Activated T-cell treated with anti-CD3 and anti-CD28 coated beads for 4 hours (primary cell): ENCODE measurements at places on chromosomes 12 and 14.

DNA sequence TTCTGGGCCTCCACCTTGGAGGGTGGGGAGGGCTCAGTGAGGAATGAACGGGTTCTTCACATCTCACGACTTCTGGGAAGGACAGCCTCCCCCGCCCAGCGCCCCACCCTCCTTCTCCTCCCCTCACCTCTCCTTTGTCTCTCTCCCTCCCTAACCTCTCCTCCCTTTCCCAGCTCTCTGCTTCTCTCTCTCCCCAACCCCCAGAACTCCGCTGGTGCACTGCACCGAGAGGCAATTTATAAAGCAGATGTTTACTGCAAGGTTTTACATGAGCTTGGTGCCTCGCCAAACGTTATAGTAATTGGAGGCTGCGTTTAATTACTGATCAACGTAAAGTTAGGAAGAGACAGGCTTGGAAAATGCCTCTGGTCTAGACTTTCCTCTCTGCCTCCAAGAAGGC, 42.9 kb upstream of the FAM222A start:
- no peak for DNase-seq

DNA sequence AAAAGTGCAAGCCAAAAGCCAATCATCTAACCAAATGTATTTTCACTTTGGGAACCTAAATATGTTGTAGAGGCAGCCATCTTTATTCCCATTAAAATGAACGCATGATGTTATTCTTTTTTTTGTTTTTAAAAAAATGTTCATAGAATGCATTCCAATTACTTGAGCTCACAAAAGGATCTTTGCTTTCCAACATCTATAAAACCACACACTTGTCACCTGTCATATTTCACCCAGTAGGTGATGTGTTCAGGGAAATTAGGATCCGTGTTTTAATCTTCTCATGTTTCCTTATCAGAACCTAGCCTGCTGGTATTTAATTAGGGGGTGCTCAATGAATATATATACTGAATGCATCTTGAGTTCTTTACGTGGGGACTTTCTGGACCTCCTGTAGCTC, 13.6 kb downstream of the TTC8 start:
- no peak for DNase-seq

- DNase-seq, result no peak
These were observed 24.6 kb downstream of the LIN7A start for GRCh38 chr12:80912901-80913770.

GRCh38 chr12:76402259-76402658, 54.0 kb upstream of the BBS10 start:
- DNase-seq, result no peak

DNA sequence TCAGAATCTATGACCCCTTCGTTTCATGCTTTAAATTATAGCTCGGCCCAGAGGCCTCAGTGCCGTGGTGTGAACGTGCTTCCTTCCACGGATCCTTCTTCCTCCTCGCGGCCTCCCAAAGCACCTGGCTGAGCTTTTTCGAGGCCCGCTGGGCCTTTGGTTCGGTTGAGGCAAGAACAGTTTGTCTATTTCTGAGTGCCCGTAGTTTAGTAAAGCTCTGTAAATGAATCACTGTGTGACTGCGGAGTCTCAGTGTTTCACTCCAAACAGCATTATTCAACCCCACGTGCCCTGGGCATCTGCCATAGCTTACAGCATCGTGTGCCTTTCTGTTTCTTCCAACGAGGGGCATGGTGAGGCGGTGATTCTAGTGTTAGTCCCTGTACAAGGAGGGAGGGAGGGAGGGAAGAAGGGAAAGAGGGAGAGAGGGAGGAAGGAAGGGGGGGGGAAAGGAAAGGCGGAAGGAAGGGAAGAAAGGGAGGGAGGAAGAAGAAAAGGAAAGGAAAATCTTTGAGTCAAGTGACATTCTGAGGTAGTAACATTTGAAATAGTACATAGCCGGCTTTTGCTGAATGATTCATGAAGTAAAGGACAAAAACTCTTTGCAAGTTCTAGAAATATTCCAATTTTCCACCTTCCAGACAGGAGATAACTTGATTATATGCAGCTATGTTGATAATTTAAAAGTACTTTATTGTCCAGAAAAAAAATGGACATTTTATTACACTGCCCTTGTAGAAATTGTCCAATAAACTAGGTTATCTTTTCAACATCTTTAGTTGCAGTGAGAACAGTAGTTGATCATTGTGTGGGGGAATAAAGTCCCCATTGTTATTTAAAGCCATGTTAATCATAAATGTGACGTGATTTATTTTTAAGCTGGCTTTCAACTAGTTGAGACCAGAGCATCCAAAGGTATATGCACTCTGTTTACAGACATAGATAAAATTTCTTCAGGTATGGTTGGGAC, 1.2 kb upstream of the TRIM9 start:
- no peak for DNase-seq

DNA sequence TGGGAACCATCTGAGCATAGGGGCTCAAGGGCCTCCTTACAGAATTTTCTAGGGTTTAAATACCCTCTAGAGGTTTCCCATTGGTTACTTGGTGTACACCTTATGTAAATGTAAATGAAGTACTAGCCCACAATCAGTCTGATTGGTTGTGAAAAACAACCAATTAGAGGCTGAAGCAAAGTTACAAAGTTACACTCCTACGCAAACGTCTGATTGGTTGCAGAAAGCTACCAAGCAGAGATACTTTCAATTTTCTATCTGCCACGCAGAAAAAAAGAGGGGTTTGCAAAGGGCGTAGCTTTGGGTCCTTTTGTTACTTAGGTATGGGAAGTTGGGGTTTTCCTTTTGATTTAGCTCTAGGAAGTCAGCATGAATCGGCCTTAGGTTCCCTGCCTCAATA, 1.8 kb upstream of the TMEM19 start:
- no peak for DNase-seq

DNA sequence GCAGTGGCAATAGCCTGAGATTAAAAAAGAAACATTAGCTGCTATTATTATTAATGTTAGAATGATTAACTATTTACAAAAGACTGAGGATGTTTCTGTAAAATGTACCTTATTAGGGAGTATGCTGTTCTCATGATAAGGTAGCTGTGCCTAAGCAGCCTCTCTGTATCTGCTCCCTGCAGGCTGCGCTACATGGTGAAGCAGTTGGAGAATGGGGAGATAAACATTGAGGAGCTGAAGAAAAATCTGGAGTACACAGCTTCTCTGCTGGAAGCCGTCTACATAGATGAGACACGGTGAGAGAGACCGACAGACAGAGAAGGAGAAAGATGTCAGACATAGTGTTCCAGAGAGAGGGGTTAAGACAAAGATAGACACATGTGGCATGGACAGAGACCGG, 17.4 kb downstream of the PDE1B start:
- DNase-seq, result no peak

DNA sequence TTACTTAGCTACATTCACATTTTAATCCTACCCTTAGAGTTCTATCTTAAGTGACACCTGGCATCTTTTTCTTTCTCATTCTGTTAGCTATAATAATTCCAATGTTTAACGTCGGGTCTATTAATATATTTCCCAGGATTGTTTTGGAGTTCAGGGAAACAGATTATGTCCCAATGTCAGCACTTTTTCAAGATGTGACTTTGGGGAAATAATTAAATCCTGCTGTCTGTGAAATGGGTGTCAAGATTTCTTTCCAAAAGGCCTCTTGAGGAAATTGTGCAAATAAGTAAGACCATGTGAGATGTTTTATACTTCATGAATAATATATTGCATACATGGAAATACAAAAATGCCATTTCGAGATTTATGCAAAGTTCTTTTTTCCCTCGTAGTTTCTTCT, 887.6 kb upstream of the SEL1L start:
- DNase-seq, result no peak

- DNase-seq, result peak; percentile 81
These were observed 1.4 kb upstream of the NPFF start for GRCh38 chr12:53508534-53509170.

GRCh38 chr12:62720661-62721330, 214.2 kb downstream of the PPM1H start:
- DNase-seq, result no peak

DNA sequence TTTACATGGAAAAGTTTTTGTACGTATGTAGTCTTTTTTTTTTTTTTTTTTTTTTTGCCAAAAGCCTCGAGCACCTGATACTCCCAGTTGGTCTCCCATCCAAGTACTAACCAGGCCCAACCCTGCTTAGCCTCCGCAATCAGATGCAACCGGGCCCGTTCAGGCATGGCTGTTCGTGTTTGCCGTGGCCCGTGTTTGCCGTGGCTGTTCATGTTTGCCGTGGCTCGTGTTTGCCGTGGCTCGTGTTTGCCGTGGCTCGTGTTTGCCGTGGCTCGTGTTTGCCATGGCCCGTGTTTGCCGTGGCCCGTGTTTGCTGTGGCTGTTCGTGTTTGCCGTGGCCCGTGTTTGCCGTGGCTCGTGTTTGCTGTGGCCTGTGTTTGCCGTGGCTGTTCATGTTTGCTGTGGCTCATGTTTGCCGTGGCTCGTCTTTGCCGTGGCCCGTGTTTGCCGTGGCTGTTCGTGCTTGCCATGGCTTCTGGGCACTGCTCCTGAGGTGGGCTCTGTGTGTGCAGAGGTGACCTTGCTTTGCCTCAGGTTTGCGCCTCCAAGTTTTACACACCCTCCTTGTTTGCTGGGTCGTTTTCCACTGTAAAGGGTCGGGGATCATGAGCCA, 26.8 kb upstream of the MMP17 start:
- DNase-seq, result no peak

DNA sequence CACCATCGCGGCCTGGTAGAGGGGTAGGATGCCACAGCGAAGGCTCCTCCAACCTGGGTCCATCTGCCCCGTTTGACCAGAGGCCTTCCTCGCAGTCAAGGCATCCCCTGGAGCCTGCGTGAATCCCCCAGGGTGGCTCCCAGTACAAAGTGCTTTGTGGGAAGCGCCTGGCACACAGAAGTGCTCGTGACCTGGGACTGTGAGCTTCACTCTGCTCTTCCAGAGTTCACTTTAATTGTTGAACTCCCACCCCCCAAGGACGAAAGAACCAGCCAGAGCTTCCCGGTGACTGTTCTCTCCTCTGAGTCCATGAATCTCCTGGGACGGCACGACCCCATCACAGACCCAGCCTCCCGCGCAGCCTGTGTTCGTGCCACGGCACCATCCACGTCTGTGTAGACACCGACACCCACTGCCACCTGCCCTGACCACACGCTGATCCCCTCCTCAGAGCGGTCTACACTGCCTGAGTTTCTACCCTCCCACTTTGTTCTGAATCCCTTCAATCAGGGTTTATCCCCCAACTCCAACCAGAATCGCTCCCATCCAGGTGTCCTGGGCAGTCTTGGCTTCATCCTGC, 15.9 kb downstream of the P2RX2 start:
- no peak for DNase-seq

- DNase-seq, result peak; percentile 43
These were observed 2.7 kb upstream of the TC2N start for GRCh38 chr14:91870001-91870400.

DNA sequence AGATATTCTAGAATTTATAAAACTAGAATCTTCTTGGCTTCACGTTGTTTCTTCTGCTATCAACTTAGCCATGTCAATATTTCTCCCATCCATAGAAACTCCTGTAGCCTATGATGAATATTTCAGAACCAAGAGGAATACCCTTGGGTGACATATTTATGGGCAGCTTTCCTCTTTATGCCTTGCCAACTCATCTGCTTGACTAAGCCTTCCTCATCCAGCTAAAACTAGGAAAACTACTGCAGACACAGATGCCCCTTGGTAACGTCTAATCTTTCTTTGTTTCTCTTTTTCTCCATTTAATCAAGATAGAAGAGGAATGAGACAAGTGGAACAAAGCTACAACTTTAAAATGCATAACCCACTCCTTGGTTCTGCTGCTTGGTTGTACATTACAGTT, 6.3 kb downstream of the GOLT1B start:
- DNase-seq, result no peak

- no peak for DNase-seq
These were observed 182.1 kb upstream of the HMGA2 start for GRCh38 chr12:65642061-65642661.

DNA sequence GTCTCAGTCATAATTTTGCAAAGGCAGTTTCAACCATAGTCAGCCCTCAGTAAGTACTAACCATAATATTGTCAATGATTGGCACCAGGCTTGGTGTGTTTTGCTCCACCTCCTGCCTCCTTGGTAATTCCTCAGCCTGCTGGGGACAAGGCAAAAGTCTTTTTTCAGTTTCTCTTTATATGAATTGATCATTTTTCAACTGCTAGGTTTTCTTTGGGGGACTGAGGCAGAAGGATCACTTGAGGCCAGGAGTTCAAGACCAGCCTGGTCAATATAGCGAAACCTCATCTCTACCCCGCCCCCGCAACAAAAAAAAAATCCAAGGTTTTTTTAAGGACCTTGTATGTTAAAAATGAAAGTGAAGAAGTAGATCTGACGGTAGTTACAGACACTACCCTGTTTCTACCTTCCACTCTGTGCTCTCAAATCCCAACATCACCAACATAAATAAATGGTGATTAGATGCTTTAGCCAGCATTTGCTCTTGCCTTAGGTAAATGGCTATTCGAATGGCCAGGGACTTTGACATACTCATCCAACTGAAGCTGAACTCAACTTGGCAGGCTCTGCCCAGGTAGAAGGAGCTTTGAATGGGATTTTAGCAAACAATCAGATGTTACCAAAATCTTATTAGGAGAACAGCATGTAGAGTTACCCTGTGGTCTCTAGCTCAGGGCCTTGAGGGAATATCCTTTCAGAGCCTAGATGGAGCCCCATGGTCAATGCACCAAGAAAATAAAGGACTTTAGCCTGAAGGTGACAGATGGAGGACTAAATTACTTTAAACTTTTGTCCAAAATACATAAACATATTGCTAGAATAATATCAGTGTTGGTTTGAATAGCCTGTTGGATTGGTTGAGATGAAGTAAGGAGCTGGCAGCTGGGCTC, 126.9 kb upstream of the AMIGO2 start:
- DNase-seq, result no peak

GRCh38 chr12:106274575-106275121, 26.8 kb upstream of the CKAP4 start:
- DNase-seq, result no peak

DNA sequence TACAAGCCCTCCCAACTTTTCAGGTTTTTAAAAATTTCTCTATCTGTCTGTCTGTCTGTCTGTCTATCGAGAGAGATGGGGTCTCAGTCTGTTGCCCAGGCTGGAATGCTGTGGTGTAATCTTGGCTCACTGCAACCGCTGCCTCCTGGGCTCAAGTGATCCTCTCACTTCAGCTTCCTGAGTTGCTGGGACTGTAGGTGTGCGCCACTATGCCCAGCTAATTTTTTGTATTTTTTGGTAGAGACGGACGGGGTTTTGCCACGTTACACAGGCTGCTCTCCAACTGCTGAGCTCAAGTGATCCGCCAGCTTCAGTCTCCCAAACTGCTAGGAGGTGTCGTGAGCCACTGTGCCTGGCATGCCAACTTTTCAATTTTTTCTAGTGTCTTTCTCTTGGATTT, 437.2 kb downstream of the PCNX1 start:
- DNase-seq, result no peak
